Activated T-helper 1 cell treated with anti-CD3 and anti-CD28 coated beads, Interleukin-12 subunit alpha, Interleukin-12 subunit beta, Interleukin-2, Interleukin-4 antibody, amounts not matched to agents 30 ng/mL and 10 ng/mL and 1 ng/mL, durations not matched to agents 14 hours and 24 hours and 36 hours (primary cell): ENCODE measurements at places on chromosomes 12 and 14. TPM values are rescaled to one million over a fixed set of nuclear protein-coding genes. Genes with fewer than 3 reads are reported as not detected.

GRCh38 chr12:104201238-104202001 is 14.2 kb upstream of the TXNRD1 start:
- peak; percentile 24 for DNase-seq

The TAS2R13 gene
- total RNA-seq, result 0.96 TPM in 2 replicates

The RIMKLB gene
- total RNA-seq, result 0.47 and 0.52 TPM in 2 replicates

DNA sequence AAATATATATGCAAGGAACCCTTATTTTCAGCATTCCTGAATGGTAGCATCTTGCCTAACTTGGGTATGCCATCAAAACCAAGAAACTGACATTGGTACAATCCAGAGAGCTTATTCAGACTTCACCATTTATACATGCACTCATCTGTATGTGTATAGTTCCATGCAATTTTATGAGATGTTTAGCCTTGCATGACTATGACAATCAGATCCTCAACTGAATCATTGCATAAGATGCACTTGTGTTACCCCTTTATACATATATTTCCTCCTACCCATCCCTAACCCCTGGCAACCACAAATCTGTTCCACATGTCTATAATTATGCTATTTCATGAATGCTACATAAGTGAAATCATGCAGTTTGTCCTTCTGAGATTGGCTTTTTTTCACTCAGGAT is 37.0 kb upstream of the PPFIBP1 start:
- DNase-seq, result no peak

- no peak for DNase-seq
Observed at GRCh38 chr14:80489513-80489912, 278.2 kb upstream of the DIO2 start.
